ENCODE measurements at places on chromosomes 1 and 21. TPM values are rescaled to one million over a fixed set of nuclear protein-coding genes. Genes with fewer than 3 reads are reported as not detected.

Gene GJA9
- total RNA-seq = not detected

Gene CELA2A
- total RNA-seq = not detected

Gene PLA2G2F
- not detected for total RNA-seq

Gene FAM110D
- 8.1 TPM for total RNA-seq

Gene FOXD3
- total RNA-seq = 0.31 TPM

Gene LAD1
- 72.6 TPM for total RNA-seq

Gene ENAH
- total RNA-seq = 42.3 TPM

Gene CNTN2
- total RNA-seq = 0.44 TPM

Gene OR2L8
- total RNA-seq = not detected

Gene FAM167B
- total RNA-seq = 19.6 TPM

Gene ANKRD65
- total RNA-seq = 5.2 TPM

Gene FOXD2
- total RNA-seq = 0.82 TPM

Gene HSD3B2
- not detected for total RNA-seq

Gene HAO2
- 1.9 TPM for total RNA-seq

Gene TMPRSS2
- total RNA-seq = 32.8 TPM

Gene AIRE
- total RNA-seq = 0.25 TPM

Gene CNIH3
- total RNA-seq = 4.3 TPM

Gene CA6
- not detected for total RNA-seq

Gene RNU1-1
- total RNA-seq = 8,605 TPM

Gene C4BPA
- 45.7 TPM for total RNA-seq

Gene LCE2B
- not detected for total RNA-seq

Gene SH2D1B
- 0.76 TPM for total RNA-seq

Gene CHODL
- total RNA-seq = 2.0 TPM

Gene OR11L1
- total RNA-seq = not detected

Gene TMPRSS15
- not detected for total RNA-seq

Gene SYCP1
- not detected for total RNA-seq

Gene SPRR1B
- total RNA-seq = not detected

Gene KCNN3
- total RNA-seq = 5.6 TPM

Gene ATAD3C
- 10.0 TPM for total RNA-seq

Gene IL19
- 3.6 TPM for total RNA-seq

Gene PPFIA4
- 1.7 TPM for total RNA-seq

Gene KIF17
- 4.9 TPM for total RNA-seq

Gene TEDDM1
- not detected for total RNA-seq

Gene VAMP3
- total RNA-seq = 93.8 TPM

Gene WARS2
- 14.8 TPM for total RNA-seq

Gene SUSD4
- total RNA-seq = 14.0 TPM

Gene SLC44A3
- total RNA-seq = 49.6 TPM

Gene SPATA17
- 5.7 TPM for total RNA-seq

Gene SOX13
- 55.2 TPM for total RNA-seq

Gene DENND1B
- 20.6 TPM for total RNA-seq

Gene WNT2B
- 4.7 TPM for total RNA-seq

Gene HSF2BP
- total RNA-seq = 0.60 TPM

Gene USP24
- total RNA-seq = 49.2 TPM

Gene TMEM240
- total RNA-seq = 1.9 TPM

Gene EXOC8
- 17.7 TPM for total RNA-seq

Gene CELA3B
- total RNA-seq = not detected

Gene HUNK
- 17.2 TPM for total RNA-seq

Gene NOTCH2
- 113 TPM for total RNA-seq

Gene H6PD
- total RNA-seq = 64.3 TPM

Gene LIPI
- not detected for total RNA-seq

Gene TFF2
- total RNA-seq = not detected

Gene PTPRU
- 53.6 TPM for total RNA-seq

Gene ROR1
- 8.0 TPM for total RNA-seq

Gene NUP210L
- 0.06 TPM for total RNA-seq

Gene FCRL1
- 5.7 TPM for total RNA-seq

Gene SERTAD4
- total RNA-seq = 9.2 TPM

Gene OR2G6
- total RNA-seq = 0.06 TPM

Gene HORMAD1
- total RNA-seq = 0.13 TPM

Gene PGLYRP3
- not detected for total RNA-seq

Gene HSPB7
- total RNA-seq = 29.1 TPM
